CD4-positive, alpha-beta T cell treated with Interleukin-6 for 4 hours (primary cell): ENCODE measurements at places on chromosomes 3 and 15.

GRCh38 chr15:56675930-56676329 lies 57.4 kb downstream of the ZNF280D start:
- DNase-seq: no peak

DNA sequence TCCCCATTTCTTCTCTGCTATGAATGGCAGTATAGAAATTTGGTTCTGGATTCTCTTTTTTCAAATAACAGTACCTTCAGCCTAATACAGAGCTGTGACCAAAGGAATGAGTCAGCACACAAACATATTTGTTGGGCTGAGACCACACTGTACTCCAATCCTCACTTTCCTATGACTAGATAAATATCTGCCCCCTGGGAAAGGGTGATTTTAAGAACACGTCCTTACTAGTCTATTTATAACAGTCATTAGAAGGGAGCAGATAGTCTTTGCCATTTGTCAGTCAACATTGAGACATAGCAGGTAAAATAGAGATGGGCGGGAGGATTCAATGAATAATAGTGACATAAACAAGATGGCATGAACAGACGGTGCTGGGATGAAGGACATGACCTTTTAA lies 461.3 kb downstream of the MCTP2 start:
- no peak for DNase-seq

- DNase-seq: no peak
Observed at GRCh38 chr3:63803911-63804310, 15.2 kb upstream of the C3orf49 start.

DNA sequence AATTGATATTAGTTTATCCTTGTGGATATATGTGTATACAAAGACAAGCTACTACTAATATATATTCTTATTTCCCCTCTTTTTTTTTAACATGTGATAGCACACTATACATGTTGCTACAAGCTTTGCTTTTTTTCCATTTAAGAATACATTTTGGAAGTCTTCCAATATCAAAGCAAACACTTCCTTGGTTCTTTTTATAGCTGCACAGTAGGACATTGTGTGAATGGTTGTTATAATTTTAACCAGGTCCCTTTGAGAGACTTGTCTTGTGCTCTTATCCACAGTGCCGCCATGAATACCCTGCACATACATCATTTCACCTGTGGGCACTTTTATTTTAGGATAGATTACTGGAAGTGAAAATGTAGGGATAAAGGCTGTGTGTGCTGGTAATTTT lies 88.7 kb downstream of the CACNA2D3 start:
- no peak for DNase-seq

DNA sequence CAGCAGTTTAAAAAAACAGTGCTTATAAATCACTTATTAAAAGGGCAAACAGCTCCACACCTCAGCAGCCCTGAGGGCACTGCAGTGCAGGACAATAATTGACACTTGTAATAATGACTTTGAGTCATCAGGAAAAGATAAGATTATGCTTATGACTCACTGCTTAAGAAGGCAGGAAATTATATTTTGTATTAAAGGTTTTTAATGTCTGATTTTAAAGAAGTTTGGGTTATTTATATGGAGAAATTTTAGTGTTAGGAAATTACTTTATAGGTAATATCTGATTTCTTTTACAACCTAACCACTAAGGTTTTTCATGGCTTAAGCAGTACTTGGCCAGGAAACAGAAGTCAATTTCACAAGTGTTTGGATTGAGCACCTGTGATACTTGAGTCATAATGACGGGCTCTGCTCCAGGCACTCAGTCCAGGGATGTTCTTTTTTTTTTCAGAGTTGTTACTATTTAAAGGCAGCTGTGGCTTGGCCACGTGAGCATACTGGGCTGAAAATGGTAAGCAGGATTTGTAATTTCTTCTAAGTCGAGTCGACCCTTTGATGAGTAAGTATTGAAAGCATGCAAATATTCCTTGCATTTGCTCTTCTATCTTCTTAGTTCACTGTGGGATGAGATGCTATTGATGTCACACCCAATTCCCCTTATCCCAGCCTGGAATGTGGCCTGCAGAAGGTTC lies 21.6 kb upstream of the SLC6A20 start:
- no peak for DNase-seq

GRCh38 chr15:63368503-63368902 lies 13.1 kb downstream of the CA12 start:
- no peak for DNase-seq
